Effector memory CD8-positive, alpha-beta T cell (primary cell): ENCODE measurements at places on chromosomes 2 and 18.

- DNase-seq: no peak
Observed at GRCh38 chr2:239826786-239827522, 198.2 kb downstream of the NDUFA10 start.

DNA sequence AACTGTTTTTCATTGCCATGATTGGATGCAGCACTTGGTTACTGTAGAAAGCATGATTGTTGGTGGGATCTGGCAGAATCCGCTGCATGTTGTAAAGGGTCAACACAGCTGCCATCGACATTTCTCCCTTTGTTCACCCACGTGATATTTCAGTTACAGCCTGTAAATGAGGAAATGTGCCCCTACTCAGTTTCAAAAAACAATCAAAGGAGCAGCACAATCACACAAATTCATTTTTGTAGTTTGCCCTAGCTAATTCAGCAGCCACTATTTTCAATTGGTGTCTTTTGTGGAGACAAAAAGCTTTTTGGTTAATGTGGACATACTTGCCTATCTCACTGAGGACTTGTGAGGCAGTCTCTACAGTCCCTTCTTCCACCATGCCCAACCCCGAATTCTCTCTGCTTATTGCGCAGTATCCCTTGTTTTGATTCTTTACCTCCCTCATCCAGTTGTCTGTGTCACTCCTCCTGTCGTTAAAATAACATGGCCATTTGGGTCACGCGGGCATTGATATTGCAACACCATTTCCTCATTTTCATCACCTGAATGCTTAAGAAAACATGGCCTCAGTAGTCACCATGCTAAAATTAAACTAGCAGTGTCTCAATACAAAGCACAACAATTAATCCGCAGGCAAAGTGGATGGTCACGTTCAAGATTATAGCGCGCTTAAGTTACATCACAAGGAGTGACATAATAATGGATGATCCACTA is 6.4 kb upstream of the PROC start:
- DNase-seq: no peak

DNA sequence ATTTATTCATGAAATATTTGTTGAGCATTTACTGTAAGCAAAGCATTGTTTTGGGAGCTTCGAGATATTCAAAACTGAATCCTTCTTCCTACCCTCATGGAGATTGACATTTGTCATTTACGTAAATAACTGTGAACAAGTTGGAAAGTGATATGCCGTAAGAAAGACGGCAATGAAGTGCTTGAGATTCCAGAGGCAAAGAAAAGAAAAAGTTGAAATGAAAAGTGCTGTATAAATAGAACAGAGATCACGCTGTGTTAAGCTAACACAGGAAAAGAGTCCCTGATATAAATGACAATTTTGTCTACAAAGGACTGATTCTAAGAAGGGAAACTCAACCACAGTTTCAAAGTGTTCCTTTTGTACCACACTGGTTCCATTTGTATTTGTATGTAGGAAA is 1.8 kb downstream of the CHRNA1 start:
- no peak for DNase-seq

- no peak for DNase-seq
Observed at GRCh38 chr2:42450136-42450535, 43.6 kb downstream of the KCNG3 start.

DNA sequence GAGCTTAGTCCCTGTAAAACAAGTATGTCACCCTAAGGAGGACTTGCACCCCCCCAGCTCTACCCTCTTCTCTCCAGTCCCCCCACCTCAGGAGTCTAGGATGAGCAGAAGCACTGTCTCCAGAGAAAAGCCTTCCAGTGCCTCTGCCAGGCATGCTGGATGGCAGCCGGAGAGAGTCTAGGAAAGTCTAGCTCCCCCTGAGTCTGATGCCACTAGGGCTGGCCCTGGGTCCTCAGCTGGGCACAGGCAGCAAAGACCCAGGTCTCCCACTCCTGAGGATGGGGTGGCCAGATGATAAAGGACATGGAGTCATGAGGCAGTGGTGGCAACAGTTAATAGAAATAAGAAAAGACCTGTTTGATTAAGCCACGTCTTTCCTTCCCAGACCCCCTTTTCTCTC is 225.6 kb downstream of the CYP26B1 start:
- DNase-seq: no peak

DNA sequence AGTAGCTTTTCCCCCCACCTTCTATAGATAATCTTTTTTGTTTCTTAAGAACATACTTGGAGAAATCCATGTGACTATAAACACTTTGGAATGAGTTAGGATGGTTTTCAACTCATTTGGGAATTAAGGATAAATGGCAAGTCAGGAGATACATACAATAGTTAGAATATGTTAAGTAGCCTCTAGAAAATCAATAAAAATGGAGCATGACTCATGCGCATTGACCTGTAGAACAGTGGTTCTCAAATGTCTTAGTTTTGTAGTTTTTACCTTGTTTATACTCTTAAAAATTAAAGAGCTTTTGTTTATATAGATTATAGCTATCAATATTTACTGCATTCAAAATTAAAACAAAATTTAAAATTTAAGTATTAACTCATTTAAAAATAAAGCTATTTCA is 24.7 kb downstream of the NUP35 start:
- no peak for DNase-seq
